ENCODE measurements at places on chromosomes 5 and 9.
A peak's percentile ranks its signal among the peaks of the same experiment; 100 is the strongest.

DNA sequence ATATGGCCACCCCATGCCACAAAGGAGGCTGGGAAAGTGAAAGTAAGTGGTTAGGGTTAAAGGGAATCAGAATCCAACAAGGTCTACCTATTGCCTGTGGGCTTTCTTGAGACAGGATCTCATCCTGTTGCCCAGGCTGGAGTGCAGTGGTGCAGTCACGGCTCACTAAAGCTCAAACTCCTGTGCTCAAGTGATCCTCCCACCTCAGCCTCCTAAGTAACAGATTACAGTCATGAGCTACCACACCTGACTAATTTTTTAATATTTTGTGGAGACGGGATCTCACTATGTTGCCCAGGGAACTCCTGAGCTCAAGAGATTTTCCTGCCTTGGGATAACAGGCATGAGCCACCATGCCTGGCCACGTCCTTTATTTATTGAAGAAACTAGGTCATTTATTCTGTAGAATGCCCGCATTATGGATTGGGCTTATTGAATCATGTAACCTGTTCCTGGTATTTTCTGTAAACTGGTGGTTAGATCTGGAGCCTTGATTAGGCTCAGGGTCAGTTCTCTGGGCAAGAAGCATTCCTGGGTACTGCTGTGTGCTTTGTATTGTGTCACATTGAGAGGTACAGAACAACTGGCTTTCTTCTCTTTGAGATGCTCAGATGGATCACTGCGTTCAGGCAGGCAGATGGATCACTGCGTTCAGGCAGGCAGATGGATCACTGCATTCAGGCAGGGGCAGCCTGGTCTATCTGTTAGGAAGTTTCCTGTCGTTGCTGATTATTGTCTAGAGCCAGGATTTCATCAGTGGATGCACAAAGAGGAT, 41.6 kb downstream of the ERGIC1 start:
- peak; percentile 45 for DNase-seq

DNA sequence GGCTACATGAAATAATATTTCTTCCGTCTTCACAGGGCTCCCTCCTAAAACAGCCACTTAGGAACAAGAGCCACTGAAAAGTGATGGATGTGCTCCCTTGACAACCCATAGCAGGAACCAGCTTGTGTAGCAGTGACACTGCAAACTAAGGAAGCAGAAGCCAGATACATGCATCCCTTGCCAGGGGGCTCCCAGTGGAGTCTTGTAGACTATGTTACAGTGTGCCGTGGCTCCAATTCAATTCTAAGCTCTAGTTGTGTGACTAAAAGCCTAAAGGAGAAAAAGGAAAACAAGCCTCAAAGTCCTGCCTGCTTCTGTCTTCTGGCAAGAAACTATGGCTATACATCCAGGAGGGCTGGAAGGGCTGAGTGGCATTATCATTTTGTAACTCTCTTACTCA, 12.2 kb upstream of the TAF1L start:
- DNase-seq: no peak

GRCh38 chr5:177430140-177430951, 3.9 kb downstream of the GRK6 start:
- DNase-seq: no peak

GRCh38 chr5:158609333-158610050, 490.2 kb downstream of the EBF1 start:
- DNase-seq: no peak

DNA sequence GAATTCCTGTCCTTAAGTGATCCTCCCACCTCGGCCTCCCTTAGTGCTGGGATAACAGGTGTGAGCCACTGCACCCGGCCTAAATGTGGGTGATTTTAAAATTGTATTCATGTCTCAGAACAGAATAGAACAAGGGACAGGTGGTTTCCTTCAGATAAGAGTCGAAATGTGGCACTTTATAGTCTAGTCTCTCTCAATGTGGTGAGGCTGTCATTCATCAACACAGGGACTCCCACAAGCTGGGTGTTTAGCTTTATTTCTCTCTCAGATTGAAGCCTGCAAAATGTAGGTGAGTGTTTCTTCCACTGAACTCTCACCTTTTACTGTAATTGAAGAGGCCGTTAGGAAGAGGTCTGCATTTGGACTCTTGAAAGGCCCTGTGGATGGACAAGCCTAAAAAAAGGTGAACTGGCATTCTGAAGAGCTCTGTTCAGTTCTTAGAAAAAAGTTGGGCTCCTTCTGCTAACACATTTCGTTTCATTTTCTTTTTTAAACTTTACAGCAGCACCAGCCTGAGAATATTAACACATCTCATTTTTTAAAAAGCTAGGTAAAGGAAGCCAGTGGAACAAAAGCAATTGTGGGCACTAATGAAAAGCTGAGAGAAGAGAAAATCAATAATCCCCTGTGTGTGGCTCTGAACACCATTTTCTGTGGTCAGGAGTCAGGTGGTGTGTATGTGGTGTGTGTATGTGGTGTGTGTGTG, 126.2 kb upstream of the SLC28A3 start:
- no peak for DNase-seq

DNA sequence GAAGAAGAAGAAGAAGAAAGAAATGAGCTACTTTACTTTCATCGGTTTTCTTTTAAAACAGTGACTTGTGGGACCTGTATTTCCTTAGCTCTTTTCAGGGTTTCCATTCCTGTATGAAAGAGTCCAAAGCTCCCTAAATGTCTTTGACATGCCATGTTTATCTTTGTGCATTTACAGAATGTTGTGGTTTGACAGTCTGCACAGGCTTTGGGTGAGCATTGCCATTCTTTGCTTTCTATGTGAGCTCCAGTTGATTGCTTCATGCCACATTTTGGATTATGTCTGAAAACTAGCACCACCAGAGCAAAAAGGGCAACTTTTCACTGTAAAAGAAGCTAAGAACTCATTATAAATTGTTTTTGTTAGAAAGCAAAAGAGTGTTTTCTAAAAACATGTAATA, 733.4 kb downstream of the TLE4 start:
- no peak for DNase-seq

GRCh38 chr9:114696814-114697544, 15.0 kb upstream of the TEX48 start:
- DNase-seq: peak; percentile 82

DNA sequence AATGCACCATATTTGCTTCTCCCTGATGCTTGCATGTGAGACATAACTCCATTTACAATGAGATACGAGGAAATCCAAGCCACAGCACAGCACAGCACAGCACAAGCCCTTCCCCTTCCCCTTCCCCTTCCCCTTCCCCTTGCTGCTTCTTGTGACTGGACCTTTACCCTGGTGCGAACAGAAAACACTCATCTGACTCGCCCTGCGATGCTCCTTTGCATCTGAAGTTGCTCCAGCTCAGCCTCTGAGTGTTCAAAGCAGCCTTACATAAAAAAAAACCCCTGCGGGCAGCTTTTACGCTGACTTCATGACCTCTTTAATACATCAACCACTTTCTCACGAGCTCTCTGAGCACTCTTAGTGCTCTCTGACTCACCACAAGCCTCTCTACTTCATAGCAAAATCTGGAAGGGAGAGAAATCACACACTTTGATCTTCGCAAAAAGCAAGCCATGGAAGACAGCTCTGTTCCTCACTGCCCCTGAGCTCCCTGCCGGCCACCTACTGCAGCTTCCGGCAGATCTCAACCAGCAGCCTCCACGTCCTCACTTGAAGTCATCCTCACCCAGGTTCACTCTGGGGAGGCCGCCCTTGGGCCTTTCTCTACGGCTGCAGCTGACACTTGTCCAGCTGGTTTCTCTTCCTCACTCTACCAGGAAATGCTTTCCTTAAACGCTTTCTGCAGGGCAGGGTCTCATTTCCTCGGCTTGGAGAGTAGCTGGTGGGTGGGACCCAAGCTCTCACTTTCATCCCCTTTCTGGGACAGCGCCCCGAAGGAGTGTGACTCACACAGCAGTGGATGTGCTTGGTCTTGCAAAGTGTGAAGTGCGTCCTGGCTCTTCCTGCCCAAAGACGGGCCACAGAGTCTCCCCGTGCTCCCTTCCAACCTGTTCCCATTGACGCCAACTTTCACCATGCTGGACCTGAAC, 5.3 kb downstream of the SLC34A1 start:
- peak; percentile 99 for DNase-seq

DNA sequence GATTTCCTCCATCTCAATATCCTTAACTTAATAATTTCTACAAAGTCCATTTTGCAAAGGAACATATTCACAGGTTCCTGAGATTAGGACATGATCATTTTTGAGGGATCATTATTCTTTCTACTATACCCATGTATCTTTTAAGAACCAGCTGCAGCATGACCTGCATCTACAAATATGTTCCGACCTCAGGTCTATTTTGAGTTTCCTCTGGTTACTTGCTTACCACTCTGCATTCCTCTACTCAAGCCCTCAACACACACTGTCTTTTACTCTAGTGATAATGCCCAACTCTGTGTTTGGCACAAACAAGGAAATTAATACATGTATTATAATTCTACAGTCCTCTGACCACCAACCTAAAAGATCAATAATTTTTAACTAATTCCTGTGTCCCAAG, 386.1 kb downstream of the DNAH5 start:
- DNase-seq: no peak

DNA sequence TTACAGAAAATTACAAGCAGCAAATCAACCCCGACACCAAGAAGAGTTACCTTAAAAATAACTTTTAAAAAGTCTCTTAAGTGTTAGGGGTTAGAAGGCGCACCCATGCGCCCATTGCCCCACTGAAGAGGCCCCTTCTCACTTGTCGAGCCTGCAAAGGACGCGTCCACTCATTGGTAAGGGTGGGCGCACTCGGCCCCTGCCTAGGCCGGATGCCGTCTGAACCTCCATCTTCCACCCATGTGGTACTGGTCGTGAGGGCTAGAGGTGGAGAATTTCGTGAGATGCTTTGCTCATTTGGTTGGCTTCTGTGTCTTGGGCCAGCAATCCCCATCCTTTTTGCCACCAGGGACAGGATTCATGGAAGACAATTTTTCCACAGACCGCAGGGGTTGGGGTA, 27.5 kb upstream of the LRRC14B start:
- no peak for DNase-seq

GRCh38 chr5:78530342-78531096, 118.1 kb downstream of the LHFPL2 start:
- DNase-seq: peak; percentile 96

DNA sequence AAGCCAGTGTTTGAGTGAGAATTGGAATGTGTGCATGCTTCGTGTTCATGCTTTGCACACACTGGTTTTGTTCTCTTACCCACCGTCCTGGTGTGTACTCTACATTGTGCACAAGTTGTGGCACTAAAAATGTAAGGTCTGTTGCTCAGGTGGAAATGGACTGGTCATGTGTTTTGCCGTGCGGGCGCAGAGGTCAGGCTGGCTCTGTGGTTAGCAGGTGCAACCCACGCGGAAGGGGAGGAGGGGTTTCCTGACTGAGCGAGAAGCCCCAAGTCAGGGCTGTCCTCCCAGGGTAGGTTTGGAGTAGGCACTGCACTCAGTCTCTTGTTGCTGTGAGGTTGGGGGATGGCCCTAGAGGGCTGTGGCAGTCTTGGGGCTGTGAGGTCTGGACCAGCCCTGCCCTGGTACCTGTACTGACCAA, 86.6 kb downstream of the EHMT1 start:
- no peak for DNase-seq

- peak; percentile 8 for DNase-seq
Observed at GRCh38 chr5:171898386-171898785, 108.1 kb downstream of the FBXW11 start.

DNA sequence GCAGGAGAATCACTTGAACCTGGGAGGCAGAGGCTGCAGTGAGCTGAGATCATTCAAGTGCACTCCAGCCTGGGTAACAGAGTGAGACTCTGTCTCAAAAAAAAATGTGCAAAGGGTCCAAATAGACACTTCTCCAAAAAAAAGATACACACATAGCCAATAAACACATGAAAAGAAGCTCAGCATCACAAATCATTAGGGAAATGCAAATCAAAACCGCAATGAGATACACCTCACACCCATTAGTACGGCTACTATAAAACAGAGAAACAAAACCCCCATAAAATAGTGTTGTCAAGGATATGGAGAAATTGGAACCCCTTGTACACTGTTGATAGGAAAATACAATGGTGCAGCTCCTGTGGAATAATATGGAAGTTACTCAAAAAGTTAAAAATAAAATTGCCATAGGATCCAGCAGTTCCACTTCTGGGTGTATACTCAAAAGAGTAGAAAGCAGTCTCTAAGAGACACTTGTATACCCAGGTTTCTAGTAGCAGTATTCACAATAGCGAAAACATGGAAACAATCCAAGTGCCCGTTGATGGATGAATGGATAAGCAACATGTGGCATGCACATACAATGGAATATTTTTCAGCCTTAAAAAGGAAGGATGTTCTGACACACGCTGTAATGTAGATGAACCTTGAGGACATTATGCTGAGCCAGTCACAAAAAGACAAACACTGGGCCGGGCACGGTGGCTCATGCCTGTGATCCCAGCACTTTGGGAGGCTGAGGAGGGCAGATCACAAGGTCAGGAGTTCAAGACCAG, 57.2 kb upstream of the PPARGC1B start:
- DNase-seq: no peak

GRCh38 chr5:59799668-59800346, 93.7 kb downstream of the PDE4D start:
- peak; percentile 77 for DNase-seq

DNA sequence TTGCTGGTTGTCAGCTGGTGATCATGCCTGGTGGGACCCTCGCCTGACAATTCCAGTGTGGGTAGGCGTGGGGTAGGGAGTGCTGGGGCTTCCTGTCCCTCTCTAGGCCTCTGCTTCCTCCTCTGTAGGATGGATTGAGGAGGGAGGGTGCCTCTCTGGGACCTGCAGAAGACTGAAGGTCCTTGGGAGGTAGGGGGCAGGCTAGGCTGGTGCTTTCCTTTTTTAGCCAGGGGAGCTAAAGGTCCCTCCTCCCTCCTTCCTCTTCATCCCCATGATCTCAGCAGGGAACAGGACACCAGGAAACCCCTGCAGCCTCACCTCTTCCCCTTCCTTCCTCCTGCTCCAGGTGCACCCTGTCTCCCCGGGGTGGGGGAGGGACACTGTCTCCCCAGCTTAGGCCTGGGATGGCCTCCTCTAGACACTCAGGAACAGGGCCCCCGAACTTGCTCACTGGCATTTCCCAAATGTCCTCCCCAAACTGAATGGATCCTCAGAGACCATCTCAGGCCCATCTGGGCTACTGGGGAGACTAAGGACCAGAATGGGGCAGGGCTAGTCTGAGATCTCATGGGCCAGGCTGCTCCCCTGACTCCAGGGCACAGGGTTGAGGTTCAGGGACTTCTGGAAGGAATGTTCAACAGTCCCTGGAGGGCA, 8.4 kb downstream of the SH2D3C start:
- no peak for DNase-seq

DNA sequence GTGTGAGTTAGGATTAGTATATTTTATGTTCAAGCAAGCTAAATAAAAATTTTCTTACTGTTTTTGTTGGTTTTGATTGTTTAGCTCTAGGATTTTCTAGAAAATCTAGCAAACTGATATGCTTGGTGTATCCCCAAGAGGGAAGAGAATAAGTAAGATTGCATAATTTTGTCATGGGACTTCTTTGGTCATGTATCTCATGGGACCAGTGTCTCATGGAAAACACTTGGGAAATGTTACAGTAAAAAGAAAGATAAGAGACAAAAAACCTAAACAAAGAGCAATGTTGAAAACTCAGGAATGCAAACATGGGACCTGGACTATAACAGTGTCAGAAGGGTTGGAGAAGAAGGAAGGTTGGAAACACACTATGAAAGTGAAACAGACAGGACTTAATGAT, 119.4 kb downstream of the TLR4 start:
- DNase-seq: no peak

- DNase-seq: peak; percentile 64
Observed at GRCh38 chr5:14114615-14115251, 28.4 kb upstream of the TRIO start.

Measured in ELR (cell line).